Mesothelial cell of epicardium (in vitro differentiated cells): ENCODE measurements at places on chromosomes 3 and 15. TPM values are rescaled to one million over a fixed set of nuclear protein-coding genes. Genes with fewer than 3 reads are reported as not detected.

The CPEB1 gene
- 0.40 to 0.69 TPM (median 0.63 TPM) in 3 replicates for total RNA-seq

The NGRN gene
- 91.9 to 93.4 TPM (median 92.8 TPM) in 3 replicates for total RNA-seq

The IGSF11 gene
- 1.2 to 2.0 TPM (median 1.8 TPM) in 3 replicates for total RNA-seq

GRCh38 chr3:157858821-157859220 lies 247.4 kb downstream of the SHOX2 start:
- no peak for DNase-seq

DNA sequence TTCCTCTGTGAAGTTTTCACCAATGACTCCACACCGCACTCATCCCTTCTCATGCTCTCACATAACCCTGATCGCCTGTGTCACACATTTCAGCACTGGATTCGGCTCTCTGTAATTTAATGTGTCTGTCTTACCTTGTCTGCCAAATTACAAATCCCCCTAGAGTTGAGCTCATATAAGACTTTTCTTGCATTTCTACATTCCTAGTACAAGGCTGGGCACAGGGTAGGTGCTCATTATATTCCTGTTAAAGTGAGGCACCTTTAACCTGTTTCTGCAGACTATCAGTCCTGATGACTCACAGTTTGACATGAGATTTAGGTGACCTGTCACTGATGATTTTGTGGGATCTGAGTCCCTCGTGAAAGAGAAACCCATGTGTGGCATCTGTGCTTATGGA lies 22.6 kb downstream of the TGM5 start:
- DNase-seq: no peak
